ENCODE measurements at places on chromosomes 7 and 10.
A peak's percentile ranks its signal among the peaks of the same experiment; 100 is the strongest.

- no peak for DNase-seq
Observed at GRCh38 chr7:80791509-80791929, 127.3 kb downstream of the SEMA3C start.

DNA sequence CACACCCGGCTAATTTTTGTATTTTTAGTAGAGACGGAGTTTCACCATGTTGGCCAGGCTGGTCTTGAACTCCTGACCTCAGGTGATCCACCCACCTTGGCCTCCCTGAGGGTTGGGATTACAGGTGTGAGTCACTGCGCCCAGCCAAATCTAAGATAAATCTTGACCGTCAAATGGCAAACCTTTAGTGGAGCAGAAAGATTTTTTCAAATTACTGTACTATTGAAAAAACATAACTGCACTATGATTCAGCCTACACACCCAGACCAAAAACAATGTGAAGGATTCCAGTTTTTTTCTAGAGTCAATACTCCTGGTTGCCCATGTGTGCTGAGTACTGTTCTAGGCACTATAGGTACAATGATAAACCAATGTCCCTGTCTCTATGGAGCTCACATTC is 33.9 kb upstream of the SVIL start:
- DNase-seq = no peak

DNA sequence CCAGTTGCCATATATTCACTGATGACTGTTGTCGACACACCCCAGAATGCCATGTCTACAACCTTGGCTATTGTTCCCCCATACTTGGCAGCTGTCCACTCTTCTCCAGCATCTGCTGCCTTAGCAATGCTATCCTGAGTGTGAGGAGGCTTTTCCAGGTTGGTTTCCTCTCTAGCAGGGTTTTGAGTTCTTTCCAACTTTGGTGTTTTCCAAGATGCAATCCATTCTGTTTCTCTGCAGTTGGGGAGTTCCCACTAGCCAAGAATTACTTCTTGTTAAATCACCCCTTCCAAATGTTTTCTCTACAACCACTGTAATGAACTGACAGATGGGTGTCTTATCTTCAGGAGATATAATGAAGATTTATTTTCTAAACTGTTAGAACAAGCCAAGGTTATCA is 617.4 kb downstream of the CCSER2 start:
- no peak for DNase-seq

- DNase-seq = no peak
Observed at GRCh38 chr7:46776790-46777189, 805.1 kb downstream of the TNS3 start.

DNA sequence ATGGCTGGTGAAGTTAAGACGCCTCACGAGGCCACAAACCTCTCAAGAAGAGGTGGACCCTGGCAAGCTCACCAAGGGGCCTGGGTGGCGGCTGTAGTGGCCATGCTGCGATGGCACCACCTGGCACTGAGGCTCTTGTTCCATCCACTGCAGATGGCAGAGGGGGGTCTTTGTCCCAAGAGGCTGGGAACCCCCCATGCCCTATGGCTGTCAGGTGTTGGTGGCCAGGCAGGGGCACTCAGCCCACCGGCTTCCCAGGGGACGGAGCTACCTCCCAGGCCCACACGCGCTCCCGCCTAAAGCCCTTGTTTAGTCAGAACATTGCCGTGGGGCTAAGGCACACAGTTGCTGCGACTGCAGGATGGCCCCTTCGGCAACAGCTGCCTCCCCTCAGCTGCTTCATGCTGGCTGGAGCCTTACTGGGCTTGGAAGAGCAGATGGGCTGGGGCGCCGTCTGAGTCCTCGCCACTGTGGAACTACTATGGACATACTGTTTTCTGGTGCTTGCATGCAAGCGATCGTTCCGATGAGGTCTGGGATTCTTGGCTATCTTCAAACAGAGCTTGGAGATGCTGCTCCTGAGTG is 46.8 kb downstream of the DPYSL4 start:
- no peak for DNase-seq

GRCh38 chr10:46273506-46274477 is 13.0 kb upstream of the ANTXRL start:
- DNase-seq = no peak

DNA sequence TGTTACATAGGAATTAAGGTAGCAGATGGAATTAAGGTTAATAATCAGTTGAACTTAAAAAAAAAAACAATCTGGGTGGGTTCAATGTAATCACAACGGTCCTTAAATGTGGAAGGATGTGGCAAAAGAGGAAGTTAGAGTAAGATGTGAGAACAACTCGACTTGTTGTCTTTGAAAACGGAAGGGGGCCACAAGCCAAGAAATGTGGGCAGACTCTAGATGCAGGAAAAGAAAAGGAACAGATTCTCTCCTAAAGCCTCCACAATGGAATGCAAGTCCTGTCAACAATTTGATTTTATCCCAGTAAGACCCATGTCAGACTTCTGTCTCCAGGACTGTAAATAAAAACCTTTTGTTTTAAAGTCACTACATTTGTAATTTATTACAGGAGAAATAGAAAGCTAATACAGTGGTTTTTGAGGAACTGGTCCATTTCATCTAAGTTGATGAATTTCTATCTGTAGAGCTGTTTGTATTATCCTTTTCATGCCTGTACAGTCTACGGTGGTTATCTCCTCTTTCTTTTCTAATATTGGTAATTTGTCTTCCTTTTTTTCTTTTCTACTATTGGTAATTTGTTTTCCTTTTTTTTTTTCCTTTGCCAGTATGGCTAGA is 8.6 kb downstream of the MCMBP start:
- no peak for DNase-seq

GRCh38 chr10:85613391-85613790 is 753.2 kb downstream of the GRID1 start:
- no peak for DNase-seq

DNA sequence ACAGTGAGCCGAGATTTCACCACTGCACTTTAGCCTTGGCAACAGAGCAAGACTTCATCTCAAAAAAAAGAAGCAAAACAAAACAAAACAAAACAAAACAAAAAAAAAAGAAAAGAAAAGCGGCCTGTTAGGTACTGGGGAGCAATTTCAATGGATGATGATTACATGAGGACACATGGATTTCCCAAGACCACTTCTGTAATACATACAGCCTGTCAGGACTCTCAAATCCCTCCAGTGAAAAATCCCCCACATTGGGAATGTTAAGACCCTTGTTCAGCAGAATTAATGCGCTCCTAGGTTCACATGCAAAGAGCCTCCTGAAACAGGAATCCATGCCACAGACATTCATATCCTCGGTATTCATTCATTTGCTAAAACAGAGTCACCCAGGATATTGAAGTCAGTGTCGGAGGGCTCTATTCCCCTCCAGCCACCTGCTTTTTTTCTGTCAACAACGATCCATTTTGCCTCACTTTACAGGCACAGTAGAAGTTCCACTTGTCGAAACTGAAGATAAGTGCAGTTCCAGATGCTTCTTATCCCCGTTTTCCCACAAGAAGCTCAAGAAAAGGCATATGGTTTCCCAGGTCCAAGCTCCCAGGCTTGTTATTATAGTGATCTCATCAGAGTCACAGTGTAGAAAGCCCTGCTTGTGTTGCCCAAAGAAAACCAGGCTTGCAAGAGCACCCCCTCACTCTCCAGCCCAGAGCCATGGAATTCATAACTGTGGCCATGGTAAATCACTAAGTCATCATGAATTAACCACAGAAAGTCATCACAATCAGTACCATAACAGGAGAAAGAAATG is 20.2 kb downstream of the SLC16A12 start:
- no peak for DNase-seq

DNA sequence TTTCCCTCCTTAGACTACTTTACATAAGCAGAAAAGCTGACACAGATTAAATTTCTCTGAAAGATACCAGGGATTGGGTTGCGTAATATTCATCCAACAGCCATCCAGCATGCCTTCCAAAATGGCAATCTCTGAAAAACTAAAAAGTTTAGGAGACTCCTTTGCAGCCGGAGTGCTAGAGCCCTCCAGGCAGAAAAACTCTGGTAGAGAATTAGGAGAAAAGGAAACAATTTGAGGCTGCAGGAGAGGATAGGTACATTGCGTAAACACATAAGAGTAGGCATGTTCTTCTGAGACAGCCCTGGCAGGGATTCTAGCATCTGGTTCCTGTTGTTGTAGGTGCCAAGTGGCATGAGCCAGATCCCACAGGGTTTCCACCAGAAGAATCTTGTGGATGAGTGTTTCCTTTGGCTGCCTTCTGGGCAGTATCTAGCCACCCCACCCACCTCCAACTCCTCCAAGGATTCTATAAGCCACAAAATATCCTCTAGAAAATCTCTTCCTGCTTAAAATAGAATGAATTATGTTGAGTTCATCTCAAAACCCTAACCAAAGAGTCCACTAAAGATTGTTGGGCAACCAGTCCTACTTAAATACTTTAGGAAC is 402.4 kb downstream of the HGF start:
- no peak for DNase-seq

GRCh38 chr10:61175316-61175715 is 231.3 kb upstream of the RHOBTB1 start:
- no peak for DNase-seq

GRCh38 chr10:100888957-100889356 is 23.8 kb upstream of the SLF2 start:
- DNase-seq = no peak

DNA sequence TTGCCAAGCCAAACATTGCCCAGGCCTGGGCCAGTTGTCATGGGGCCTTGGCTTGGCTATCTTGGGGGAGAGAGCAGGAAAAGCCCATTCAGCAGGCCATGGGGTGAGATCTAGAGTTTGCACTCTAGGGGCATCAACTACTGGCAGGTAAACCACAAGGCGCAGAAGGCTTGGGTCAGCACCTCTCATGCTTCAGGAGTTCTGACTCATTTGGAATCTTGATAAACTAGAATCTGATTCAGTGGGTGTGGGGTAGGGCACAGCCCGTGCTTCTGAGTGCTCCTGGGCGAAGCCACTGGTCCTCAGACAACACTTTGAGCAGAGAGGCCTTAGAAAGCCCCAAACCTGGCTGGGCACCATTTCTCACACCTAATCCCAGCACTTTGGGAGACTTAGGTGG is 81.1 kb downstream of the RGS10 start:
- peak; percentile 38 for DNase-seq

DNA sequence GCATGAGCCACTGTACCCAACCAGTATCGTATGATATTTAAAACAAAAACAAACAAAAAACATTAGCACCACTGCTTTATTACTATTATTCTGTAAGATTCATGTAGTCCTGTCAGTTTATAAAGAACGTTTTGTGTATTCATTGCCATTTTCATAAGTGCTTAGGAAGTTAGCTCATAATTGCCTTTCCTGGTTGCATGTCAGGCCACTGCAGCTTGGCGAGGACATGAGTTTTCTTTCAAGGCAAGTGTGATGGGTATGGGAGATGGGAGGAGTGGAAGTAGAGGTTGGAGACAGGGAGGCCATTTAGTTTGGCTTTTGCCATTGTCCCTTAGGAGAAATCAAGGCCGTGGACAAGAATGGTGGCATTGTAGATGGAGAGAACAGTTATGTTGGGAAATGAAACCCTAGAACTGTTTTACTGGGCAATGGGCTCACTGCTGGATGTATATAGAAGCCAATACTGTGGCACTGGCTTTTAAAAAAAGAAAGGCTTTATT is 48.9 kb downstream of the TYW1 start:
- DNase-seq = no peak
